Bronchial epithelial cell (primary cell): ENCODE measurements at places on chromosomes 13 and 19. TPM values are rescaled to one million over a fixed set of nuclear protein-coding genes. Genes with fewer than 3 reads are reported as not detected.

The RNF113B gene
- not detected in 2 replicates for total RNA-seq

The RNF17 gene
- total RNA-seq = not detected in 2 replicates

The TUBA3C gene
- total RNA-seq = not detected in 2 replicates

The SLC7A1 gene
- 39.9 and 42.4 TPM in 2 replicates for total RNA-seq

The CGB2 gene
- total RNA-seq = not detected in 2 replicates

DNA sequence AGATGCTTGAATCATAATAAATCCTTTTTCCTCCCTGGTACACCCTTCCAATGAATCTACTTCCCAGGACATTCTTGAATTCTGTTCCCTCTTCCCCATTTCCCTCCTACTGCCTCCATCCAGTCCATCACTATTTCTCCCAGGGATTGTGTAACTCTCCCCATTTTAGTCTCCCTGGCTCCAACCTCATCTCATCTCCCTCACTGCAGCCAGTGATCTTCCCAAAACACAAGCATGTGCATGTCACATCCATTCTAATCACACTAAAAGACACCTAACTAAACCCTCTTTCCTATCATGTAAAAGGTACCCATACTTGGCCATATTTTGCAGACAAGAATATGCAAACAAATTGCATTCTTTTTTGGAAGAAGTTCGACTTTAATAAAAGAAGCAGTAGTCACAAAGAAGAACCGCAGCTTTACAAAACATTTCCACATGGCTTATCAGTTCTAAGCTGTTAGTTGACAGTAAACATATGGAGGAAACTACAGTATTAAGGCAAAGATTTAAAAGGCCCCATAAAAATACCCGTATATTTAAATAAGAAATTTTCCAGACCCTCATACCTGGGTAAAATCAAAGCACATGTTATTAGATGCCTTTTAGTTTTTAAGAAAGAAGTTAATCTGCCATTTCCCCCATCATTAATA, 111.0 kb downstream of the KCTD12 start:
- no peak for DNase-seq

DNA sequence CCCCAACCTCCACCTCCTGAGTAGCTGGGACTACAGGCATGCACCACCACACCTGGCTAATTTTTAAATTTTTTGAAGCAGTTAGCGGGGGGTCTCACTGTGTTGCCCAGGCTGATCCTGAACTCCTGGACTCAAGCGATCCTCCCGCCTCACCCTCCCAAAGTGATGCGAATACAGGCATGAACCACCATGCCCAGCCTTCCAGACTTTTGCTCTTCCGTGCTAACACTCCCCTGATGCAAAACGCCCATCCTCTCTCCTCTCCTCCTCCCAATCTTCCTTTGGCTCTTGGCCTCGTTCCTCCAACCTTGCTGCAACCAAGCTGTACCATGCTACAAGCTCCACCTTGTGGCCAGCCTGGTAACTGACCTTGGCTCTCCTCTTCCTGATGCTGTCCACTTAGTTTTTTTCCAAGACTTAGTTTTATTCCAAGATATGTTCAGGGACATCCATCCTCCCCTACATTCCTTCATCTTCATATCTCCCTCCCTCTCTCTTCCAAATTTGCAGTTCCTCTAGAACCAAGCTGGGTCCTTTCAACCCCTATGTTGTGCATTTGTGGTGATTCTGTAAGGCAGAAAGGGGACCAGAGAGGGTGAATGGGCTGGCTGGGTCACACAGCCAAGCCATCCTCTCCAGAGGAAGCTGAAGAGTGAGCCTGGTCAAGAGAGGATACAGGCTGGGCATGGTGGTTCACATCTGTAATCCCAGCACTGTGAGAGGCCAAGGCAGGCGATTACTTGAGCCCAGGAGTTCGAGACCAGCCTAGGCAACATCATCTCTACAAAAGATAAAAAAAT, 32.8 kb downstream of the TINCR start:
- no peak for DNase-seq

GRCh38 chr13:25192489-25192888, 20.4 kb upstream of the AMER2 start:
- DNase-seq = no peak

GRCh38 chr13:79477968-79478367, 3.0 kb upstream of the NDFIP2 start:
- DNase-seq = no peak

DNA sequence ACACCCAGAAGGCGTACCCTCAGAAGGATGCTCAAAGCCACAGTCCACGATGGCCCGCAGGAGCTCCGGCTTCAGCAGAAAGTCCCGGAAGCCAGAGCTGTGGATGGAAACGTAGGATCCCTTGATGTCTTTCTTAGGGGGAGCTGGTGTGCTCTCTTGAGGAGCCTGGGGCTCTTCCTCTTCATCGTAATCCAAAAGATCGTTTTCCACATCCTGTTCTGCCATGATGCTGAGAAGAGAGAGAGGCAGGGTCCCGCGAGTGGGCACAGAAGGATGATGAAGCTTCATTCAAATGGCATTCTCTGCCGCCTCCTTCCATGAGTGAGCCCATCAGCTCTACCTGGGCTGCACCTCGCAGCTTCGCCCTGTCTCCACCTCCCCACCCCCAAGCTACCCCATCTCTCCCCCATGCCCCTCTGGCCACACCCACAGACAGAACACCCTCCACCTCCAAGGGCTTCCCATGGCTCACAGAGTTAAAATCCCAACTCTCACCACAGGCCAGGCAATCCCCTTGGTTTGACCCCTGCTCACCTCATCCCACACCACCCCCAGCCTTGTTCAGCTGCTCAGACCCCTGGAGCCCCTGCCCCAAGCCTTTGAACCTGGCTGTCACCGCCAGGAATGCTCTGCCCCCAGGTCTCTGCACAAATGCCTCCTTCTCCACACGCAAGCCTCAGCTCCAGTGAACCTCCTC, 6.0 kb downstream of the DDX39A start:
- DNase-seq = no peak

GRCh38 chr19:51272183-51272810, 21.4 kb downstream of the SIGLECL1 start:
- no peak for DNase-seq

DNA sequence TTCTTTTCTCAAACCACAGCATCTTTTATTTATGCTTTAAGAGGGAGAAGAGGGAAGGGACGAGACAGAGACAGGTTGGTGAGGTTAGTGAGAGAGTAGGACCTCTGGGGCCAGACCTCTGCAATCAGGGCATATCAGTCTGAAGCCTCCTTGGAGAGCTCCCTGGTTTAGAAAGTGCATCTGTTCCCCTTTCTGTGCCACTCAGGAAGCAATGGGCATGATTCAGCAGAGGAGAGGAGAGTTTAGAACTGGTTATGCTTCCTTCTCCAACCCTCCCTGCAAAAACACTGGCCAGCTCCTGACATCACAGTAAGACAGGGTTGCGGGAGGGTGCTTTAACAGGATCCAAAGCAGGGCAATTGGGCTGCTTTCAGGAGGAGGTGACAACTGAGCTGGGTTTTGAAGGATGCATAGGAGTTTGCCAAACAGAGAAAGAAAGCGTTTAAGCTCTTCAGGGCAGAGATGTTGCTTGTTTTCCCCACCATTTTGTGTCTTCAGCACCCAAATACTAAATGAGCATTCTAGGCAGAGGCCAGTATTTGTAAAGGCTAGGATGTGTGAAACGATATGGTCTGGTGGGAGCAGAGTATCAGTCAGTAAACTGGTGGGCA, 33.1 kb downstream of the CERS4 start:
- no peak for DNase-seq

- DNase-seq = no peak
These were observed 66.8 kb downstream of the TDRD3 start for GRCh38 chr13:60463787-60464186.

- no peak for DNase-seq
These were observed 63.4 kb downstream of the SLC6A16 start for GRCh38 chr19:49261602-49262001.

GRCh38 chr13:30552567-30552966, 65.2 kb upstream of the USPL1 start:
- DNase-seq = no peak

DNA sequence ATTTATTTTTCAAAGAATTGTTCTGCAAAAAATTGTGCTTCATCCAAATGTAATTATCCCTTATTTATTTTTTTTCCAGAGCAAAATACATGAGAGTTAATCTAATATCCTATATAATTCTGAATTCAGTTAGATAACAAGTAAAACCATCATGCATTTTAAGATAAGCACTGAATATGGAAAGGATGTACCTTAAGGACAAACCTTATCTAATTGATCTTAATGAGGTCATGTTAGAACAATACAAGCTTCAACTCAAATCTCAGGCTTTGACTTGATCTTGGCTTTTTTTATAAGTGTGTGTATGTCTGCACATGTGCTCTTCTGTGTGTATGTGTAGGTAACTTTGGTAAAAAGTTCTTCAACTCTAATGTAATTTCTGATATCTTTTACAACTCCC, 1828.8 kb downstream of the PCDH9 start:
- no peak for DNase-seq

GRCh38 chr13:26213982-26214381, 8.1 kb downstream of the RNF6 start:
- no peak for DNase-seq

DNA sequence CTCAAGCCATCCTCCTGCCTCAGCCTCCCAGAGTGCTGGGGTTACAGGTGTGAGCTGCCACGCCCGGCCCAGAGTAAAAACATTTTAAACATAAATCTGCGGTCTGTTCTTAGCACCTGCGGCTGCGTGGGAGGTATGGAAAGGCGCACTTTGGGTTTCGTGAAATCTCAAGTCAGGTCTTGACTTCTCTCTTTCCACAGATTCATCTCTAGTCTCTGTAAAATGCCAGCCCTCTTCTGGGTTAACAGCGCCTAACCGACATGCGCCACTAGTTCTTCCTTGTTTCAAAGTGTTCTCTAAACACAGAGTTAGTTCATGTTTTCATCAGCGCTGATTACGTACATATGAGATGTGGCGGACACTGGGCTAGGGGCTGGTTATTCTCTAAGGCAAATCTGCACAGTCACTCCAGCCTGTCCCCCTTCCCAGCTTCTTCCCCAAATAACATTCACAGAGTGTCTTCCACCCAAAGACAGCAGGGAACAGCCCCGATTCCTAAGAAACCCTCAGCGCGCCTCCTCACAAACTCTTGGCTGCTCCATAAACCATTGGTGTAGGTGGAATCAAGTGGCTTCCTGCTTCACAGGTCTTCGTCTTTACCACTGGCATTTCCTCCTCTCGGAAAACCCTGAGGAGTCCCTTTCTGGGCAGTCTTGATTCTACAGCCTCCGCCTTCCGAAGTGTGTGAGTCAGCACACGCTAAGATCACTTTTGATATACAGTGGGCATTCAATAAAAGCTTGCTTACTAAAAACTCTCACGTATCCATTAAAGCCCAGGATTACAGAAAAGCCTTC, 1.4 kb downstream of the PARP4 start:
- DNase-seq = peak; percentile 94

DNA sequence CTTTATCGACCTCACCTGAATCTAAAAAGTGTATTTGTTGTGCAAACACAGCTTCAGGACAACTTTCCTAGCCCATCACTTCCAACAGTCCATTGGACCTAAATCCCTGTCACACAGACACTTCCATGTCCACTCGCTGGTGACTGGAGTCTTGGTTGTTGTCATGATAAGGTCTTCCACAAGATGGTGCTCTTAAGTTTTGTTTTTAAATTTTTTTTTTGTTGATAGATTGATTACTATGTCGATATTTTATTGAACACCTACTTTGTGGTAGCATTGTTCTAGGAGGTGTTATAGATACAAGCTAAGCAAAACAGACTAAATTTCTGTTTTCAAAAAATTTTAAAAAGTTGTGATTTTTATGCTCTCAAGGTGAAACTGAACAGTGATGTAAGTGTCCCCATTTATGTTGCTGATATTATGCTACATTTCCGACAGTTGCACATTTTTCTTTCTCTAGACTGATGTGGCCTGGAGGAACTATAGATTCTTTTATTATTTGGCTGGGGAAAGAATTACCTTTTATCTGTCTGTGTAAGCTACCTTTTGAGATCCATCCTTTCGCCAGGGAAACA, 8.1 kb upstream of the ERICH6B start:
- peak; percentile 30 for DNase-seq

GRCh38 chr19:15371786-15372380, 7.7 kb downstream of the AKAP8 start:
- DNase-seq = no peak

- no peak for DNase-seq
These were observed 671 bp downstream of the MCOLN1 start for GRCh38 chr19:7522923-7523667.
